ENCODE measurements at places on chromosomes 11 and 22.

GRCh38 chr11:114193730-114194679 is 102.2 kb upstream of the NNMT start:
- no peak for DNase-seq

DNA sequence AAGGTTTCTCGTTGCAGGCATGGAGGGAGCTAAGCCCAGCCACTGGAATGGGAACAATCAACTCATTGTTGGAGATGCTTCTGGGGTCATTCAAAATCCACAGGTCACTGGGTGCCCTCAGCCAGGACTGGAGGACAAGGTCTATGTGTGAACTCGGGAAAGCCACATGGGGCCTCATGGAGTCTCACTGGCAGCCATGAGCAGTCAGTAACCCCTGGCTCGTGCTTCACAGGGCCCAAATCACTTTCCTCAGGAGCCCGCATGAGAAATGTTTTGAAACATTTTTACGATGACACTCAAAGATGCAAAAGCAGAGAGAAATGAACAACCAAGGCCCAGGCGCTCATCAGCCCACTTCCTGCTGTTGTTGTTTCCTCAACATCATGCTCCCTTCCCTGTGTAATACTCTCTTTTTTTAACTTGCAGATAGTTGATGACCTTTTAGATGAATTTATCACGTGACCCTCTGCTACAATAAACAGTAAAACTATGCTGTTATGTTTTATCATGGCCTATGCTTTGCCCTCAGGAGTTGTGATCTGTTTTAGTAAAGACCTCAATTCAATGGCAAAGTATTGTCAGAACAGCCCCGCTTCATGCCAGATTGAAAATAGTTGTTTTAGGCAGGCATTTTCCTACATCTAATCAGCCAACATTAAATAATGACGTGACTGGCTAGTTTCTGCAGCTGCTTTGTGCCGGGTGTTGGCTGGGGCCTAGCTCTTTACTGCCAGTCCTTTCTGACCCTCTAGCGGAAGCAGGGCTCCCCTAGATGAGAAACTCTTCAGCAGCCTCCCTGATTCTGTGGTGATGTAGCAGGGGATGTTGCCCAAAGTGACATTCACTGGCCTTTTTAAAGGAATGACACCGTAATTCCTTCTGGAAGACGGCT is 39.7 kb downstream of the ADAMTS15 start:
- no peak for DNase-seq

GRCh38 chr22:19361501-19362103 is 69.9 kb downstream of the HIRA start:
- DNase-seq, result peak; percentile 39

DNA sequence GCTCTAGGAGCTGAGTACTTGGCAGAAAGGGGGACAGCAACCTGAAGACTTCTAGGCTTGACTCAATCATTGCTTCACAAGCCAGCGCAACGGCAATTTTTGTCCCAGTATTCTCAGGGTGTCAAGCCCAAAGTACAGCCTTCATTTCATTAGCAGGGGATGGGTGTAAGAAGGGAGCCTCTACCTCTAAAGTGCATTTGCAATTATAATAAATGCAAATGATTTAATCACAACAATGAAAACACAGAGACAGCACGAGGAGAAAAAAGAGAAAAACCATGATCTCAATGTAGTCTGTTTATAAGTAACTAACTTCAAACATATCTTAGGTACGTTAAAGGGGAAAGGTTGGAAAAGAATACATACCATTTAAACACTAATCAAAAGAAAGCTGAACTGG is 34.7 kb downstream of the ZBTB44 start:
- DNase-seq, result no peak

GRCh38 chr11:45301537-45302246 is 15.6 kb upstream of the SYT13 start:
- no peak for DNase-seq

DNA sequence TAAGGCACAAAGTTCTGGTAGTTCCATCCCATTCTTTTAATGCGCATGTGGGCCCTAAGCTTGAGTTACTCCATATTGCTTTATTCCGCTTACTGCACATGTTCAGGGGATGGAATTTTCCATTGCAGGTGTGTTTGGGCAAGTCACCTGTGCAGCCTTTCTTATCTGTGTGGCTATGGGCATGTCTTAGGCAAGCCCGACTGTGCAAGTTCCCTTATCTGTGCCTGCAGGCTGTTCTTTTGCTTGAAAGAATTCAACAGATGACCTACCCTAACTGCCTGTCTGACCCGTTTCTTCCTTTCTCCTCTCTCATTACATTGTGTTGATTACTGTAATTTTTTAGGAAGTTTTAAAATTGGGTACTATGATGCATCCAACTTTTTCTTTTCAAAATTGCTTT is 363.6 kb downstream of the TTC28 start:
- DNase-seq, result peak; percentile 36

- DNase-seq, result no peak
Observed at GRCh38 chr22:49966041-49966773, 5.6 kb downstream of the PIM3 start.

GRCh38 chr22:39429916-39430575 is 26.8 kb upstream of the MGAT3 start:
- no peak for DNase-seq

DNA sequence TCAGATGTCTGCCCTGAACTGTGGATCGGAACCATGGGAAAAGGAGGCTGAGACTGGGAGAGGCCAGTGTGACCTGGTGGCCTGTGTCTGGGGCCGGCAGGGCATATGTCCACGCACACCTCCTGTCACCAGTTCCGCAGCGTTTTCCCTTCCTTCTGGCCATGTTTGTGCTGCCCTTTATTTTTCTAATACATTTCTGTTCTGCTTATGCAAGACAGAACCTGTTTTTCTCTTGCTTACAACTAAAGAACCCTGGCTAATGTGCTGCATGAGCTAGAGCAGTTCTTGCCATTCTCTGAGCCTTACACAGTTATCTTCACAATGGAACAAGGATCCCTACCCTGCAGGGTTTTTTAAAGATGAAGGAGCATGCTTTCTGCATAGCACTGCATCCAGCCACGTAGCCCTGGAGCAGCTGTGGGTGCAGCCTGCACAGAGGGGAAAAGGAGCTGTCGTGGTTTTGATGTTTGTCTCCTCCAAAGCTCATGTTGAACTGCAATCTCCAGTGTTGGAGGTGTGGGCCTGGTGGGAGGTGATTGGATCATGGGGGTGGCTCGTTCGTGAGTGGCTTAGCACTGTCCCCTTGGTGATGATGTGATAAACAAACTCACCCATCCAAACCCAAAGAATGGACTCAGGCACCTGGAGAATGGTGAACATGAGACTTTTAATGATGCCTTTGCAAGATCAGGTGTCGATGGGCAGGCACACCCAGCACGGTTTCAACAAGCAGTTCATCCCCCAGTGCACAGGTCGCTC is 84.8 kb upstream of the SHANK2 start:
- DNase-seq, result no peak

GRCh38 chr11:45994371-45995341 is 72.2 kb downstream of the LARGE2 start:
- DNase-seq, result no peak

DNA sequence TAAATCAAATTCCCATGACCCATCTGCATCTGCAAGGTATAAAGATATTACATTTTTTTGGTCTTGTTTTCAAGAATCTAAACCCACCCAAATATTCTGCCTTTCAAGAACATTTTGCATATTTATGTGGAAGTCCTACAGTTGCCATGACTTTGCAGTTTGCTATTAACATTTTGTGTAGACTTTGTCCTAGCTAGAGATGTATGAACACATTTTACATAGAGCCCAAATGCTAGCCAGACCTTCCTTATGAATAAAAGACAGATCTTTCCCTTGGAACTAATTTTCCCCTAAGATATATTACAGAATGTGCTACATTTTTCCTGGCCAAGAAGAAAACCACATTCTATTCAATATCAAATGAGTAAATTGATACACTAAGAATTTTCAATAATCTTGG is 772.5 kb downstream of the KCNA4 start:
- DNase-seq, result no peak

DNA sequence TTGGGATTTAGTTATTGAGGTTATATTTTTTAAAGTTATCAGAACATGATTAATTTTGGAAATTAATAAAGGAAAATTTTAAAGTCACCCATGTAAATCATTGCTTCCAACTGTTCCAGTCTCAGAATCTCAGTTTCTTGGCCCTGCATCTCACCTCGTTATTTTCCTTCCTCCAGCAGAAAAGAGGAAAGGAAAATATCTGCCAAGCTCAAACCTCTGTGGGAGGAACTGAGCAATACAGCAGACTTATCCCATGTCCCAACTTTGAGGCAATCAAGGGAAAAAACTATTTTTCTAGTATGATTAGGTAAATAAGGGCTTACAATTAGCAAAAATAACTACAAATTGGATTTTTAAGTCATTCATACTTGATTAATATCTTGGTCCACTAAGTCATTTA is 30.1 kb downstream of the ELMOD1 start:
- no peak for DNase-seq

- peak; percentile 70 for DNase-seq
Observed at GRCh38 chr11:57515332-57516060, at the start of gene SLC43A1. Gene SLC43A1 (minus strand): TSS chr11:57515702. CDS start chr11:57514111, 1,591 bp downstream.

GRCh38 chr11:59801981-59802638 is 8.5 kb downstream of the MRPL16 start:
- no peak for DNase-seq

DNA sequence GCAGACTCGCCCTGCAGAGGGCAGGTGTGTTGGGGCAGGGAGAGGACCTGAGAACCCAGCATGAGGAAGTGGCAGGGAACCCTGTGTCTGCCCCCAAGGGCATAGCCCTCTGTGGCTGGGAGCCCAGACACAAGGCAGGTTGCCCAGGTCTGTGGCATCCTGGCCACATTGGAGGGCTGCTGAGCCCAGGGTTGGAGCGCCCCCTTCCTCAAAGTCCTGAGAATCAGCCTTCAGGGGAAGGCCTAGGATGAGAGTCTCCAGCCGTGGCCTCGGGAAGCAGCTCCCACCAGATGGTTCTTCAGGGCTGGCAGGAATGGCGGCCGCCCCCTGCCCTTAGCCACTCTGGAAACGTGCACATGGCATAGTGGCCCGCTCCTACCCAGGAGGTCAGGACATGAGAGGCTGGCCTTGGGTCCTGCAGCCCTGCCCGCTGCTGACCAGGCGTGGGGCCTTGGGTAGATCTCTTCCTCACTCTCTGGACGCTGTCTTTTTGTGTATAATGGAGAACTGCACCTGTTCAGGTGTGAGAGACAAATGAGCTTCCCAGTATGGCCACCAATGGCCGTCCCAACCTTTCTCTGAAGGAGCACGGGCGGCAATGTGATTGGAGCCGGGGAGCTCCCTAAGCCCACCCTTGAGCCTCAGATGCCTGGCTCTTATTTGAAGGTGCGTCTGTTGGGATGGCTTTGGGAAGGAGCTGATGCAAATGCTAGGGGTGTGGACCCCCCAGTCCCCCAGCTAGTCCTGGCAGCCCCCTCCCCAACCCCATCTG is 4.6 kb upstream of the CDC42BPG start:
- DNase-seq, result no peak

GRCh38 chr11:116543911-116544475 is 228.8 kb downstream of the BUD13 start:
- DNase-seq, result no peak

DNA sequence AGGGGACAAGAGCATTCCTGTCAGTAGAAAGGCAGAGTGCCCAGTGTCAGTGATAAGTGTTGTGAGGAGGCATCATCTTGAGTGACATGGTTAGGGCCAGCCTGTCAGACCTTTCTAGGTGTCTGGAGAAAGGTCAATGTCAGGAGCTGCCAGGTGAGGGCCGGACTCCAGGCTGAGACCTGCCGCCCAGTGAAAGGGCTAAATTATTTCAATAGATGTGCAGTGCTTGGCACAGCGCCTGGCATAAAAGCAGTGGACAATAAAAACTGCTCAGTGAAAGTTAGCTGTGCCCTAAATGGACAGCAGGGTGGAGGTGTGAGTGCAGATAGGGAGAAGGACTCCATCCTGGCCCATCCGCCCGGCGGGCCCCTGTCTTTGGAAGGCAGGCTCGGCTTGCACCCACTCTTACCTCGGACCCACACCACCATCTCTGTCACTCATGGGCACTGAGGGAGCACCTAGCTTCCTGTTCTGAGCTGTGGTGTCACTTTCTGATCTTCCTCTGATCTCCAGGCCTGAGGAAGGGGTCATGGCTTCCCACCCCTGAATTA is 23.5 kb upstream of the WNT11 start:
- DNase-seq, result no peak

DNA sequence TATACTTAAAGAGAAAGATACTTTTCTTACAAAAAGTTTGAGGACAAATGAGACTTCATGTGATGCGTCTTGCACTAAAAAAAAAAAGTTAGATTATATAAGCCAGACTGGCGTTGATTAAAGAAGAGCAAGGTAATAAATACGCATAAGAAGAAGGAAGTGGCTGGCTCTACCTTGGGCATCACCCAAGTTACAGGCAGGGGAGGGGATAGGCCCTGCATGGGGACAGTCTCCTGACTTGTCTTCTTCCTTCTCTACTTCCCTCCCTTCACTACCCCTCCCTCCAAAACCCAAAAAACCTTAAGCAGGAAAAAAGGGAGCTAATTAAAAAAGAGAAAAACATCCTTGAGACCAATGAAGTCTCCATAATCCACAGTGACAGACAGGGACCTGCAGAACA is 22.3 kb upstream of the TMA7B start:
- no peak for DNase-seq

GRCh38 chr11:19605520-19606371 is 106.9 kb upstream of the NAV2 start:
- no peak for DNase-seq

- peak; percentile 60 for DNase-seq
Observed at GRCh38 chr22:38177926-38178604, 3.6 kb downstream of the PLA2G6 start.

DNA sequence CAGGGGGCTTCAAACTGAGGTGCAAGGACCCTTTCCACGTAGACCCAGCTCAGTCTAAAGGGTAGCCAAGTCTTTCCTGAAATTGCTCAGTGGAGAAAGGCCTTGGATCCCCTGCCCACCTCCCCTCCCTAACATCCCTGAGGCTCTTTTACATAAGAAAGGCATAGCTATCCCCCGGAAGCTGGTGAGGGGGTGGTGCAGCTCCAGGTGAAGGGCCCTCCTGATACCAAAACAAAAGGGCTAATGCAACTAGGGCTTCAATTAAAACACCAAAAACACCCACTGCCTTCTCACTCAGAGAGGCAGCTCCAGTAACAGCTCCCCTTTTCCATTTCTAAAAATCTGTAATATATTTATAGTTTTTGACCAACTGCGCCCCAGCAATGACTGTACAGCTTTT is 5.8 kb downstream of the SHANK2 start:
- no peak for DNase-seq

DNA sequence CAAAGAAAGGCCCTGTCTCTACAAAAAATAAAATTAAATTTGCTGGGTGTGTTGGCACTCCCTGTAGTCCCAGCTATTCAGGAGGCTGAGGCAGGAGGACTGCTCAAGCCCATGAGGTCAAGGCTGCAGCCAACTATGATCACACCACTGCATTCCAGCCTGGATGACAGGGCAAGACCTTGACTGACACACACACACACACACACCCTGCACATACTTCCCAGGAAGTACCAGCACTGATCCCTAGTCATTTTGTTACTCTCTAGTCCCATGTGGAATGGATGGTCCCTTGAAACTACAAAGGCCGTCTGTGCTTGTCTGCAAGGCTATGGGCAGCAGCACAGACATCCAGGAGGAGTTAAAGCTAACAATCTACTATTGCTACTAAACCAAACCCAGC is 59.7 kb upstream of the CYP2D6 start:
- DNase-seq, result no peak
